ENCODE measurements at places on chromosomes 13 and 19.

DNA sequence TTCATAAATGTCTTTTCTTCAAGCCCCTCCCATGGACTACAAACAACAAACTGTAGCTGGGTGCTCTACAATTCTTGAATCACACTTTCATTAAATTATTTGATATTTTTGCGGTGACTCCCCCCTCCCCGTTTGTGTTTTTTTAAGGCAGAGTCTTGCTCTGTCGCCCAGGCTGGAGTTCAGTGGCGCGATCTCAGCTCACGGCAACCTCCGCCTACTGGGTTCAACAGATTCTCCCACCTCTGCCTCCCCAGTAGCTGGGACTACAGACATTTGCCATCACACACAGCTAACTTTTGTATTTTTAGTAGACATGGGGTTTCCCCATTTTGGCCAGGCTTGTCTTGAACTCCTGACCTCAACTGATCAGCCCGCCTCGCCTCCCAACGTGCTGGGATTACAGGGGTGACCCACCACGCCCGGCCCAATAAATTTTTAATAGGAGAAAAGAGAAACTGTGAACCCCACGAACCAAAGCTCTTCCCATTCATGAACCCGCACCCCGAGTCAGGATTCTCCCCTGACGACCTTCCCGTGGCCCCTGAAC, 703 bp downstream of the ZNF506 start:
- DNase-seq, result no peak

DNA sequence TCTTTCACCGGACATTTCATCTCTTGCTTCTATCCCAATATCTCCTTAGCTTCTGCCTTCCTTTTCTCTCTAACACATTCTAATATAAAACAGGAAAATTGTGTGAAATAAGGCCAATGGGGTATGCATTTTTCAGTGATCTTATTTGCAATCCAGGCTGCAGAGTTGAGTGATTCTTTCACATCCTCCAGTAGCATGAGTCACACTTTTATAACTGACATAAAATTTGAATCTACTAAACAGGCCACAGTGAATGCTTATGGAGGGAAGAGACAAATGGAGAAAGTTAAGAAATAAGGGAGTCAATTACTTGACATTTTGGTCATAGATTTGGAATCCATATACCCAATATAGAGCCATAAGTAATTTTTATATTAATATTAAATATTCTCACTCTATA, 1037.0 kb upstream of the SPRY2 start:
- no peak for DNase-seq

DNA sequence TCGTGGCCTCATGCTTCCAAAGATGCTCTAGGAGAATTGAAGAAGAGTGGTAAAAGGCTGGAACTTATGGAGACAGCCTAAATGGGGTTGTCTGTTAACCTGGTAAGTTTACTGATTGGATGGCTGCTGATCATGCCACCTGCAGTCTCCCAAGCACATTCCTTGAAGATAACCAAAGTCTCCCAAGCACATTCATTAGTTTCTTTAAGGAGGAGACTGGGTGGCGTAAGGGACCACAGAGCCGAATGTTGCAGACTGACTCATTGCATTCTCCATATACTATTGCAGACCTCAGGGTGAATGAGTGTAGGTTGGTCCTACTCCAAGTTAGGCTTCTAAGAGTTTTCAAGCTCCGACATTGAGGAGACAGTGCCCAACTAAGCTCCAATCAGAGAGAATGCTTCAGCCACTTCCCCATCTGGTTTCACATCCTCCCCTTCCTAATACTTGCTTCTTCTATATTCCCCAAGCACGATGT, at the start of gene IGFL3:
TSS of gene IGFL3 (minus strand) at position 51 of the 478 bp plus-strand sequence. CDS start at position 12, 39 bp downstream.
- peak; percentile 34 for DNase-seq

- peak; percentile 49 for DNase-seq
These were observed 11.2 kb downstream of the IL17D start for GRCh38 chr13:20714563-20715329.

DNA sequence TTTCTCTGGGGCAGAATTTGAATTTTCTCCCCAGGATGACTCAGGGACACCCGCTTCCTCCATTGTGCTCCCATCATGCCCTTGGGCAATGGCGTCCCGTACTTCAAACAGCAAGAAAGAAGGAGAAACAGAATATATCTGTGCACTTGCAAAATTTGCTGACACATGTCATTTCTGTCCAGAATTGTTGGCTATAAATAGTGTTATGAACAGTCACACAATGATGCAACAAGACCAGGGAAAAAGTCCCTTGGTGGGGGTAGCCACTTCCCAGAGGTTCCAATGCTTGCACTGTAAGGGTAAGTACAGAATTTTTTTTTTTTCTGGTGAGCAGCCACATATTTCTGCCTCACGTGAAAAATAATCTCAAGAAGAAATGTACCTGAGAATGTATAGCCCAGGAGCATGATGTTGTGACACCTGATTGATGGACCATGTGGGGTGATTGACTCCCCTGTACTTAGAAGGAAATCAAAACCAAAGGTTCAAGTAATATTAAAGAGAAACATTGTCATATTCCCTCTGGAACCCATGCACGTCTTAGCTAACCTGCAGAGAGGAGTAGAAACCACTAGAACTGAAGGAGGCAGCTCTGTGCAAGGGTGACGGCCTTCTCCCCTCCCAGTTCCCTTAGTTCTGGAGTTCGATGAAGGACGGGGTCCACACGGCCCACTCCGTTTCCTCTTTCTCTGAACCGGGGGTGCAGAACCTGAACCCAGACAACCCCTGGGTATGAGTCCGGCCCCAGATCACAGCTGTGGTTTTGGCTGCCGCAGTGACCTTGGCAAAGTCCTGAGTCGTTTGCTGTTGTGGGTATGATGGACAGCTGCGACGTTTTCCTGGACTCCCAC, 9.3 kb upstream of the LAIR1 start:
- no peak for DNase-seq

DNA sequence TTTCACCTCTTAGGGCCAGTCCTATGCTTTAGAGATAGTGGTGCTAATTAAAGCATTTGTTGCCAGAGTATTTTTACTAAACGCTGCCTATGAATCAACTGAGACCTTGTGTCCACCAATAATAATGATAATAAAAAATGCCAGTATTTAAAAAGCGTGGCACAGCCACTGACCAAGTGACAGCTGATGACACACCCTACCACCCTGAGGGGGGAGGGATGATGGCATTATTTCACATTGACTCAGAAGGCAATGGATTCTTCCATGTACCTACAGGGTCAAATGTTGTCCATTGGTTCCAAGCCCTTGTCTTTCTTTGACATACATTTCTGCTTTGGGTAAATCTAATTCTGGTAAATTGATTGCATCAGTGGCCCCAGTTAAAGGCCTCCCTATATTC, 384.4 kb downstream of the DLEU7 start:
- DNase-seq, result no peak

GRCh38 chr13:39776439-39776838, 121.0 kb downstream of the COG6 start:
- DNase-seq, result peak; percentile 88

DNA sequence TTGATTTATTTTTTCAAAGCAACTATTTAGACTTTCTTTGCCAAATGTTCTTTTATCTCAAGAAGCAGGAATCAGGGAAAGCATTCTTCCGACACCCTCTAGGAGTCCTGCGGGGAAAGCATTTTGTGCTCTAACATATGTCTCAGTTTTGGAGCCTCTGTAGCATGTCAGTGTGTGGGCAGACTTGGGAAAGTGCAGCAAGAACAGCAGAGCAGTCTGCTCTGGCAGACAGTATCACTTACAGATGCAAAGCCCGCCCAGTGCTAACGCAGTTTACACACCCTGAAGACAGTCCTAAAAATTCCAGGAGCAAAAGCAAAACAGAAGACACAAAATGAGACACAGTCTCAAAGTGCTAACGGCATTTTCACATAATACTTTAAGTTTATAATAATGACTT, 393.5 kb downstream of the KLF12 start:
- DNase-seq, result peak; percentile 10

DNA sequence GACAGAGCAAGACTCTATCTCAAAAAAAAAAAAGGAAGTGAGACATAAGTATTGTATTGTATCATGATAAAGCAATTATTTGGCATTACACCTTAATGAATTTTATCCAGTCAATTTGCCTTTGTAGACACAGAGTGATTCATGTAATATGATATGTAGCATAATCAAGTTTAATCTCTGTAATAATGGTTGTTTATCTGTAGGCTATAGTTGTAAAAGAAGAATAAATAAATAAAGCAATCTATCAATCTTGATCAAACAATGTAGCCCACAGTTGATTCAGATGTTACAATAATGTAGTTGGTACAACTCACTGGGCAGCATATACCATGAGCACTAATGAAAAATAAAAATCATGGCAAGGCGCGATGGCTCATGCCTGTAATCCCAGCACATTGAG, 28.5 kb upstream of the CEACAM20 start:
- DNase-seq, result no peak

- DNase-seq, result no peak
These were observed 3.2 kb upstream of the NKG7 start for GRCh38 chr19:51375504-51376221.

GRCh38 chr19:37986048-37986750, 79.2 kb downstream of the SIPA1L3 start:
- no peak for DNase-seq

- DNase-seq, result no peak
These were observed 8.6 kb downstream of the SPHK2 start for GRCh38 chr19:48627865-48628314.

GRCh38 chr13:104920091-104920490, 1615.4 kb downstream of the EFNB2 start:
- no peak for DNase-seq
